ENCODE measurements at places on chromosomes 11 and 22. TPM values are rescaled to one million over a fixed set of nuclear protein-coding genes. Genes with fewer than 3 reads are reported as not detected.

DNA sequence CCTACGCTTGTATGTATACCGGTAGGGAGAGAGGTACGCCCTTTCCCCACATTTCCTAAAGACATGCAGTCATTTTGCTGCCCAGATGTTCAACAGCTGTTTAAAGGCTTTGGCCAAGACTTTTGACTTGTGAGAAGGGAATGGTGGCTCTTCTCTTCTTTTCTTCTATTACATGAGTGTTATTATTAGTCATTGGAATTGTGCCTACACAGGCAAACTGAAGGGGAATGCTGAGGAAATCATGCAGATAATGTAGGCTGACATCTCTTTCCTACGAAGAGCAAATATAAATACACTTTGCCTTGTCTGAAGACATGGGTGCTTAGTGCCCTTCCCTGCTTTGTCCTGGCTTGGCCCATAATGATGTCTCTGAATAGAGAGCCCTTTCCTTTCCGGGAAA lies 194.3 kb upstream of the NARS2 start:
- DNase-seq: no peak

DNA sequence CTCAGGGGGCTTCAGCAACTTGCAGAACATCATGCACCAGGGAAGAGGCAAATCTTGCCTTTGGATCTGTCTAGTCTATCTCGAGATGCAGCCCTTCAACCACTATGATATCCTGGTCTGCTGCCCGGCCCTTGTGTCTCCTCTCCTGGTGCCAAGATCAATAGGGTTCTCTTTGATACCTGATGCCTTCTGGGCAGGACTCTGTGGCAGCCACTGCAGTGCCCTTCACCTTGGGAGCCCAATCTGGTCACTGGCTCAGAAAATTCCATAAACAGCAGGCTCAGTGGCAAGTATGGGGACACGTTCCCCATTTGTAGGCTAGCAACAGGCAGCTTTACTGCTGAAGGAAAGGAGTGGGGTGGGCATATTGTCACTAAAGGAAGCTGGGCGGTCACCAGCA lies 23.4 kb downstream of the SYN3 start:
- no peak for DNase-seq

DNA sequence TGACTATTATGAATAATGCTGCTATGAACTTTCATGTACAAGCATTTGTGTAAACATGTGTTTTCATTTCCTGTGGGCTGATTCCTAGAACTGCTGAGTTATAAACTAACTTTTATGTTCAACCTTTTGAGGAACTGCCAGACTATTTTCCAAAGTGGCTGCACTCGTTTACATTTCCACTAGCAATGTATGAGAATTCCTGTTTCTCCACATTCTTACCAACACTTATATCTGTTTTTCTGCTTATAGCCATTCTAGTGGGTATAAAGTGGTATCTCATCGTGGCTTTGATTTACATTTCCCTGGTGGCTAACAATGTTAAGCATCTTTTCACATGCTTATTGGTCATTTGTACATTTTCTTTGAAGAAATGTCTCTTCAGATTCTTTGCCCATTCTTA lies 35.2 kb upstream of the SCUBE2 start:
- no peak for DNase-seq

DNA sequence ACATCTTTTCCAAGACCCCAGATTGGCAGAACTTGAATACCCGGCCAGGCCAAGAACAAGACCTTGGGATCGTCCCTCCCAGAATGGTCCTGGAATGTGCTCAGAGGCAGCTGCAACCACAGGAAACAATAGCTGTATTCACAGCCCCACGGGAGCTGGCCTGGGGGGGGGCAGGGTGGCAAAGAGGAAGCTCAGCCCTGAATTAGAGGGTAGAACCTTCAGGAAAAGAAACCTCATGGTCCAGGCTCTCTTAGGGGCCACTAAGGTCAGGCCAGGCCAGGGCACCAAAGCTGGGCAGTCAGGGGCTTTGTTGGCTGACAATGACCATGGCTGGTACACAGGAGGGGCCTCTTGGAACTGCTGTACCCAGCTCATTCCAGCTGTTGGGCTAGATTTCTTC lies 17.3 kb downstream of the RPL27A start:
- DNase-seq: no peak

DNA sequence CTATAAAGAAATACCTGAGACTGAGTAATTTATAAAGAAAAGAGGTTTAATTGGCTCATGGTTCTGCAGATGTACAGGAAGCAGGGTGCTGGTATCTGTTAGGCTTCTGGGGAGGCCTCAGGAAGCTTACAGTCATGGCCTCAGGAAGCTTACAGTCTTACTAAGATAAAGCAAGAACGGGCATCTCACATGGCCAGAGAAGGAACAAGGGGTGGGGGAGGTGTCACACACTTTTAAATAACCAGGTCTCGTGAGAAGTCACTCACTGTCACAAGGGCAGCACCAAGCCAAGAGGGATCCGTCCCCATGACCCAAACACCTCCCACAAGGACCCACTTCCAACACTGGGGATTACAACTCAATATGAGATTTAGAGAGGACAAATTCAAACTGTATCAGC lies 192.8 kb upstream of the B3GAT1 start:
- no peak for DNase-seq

DNA sequence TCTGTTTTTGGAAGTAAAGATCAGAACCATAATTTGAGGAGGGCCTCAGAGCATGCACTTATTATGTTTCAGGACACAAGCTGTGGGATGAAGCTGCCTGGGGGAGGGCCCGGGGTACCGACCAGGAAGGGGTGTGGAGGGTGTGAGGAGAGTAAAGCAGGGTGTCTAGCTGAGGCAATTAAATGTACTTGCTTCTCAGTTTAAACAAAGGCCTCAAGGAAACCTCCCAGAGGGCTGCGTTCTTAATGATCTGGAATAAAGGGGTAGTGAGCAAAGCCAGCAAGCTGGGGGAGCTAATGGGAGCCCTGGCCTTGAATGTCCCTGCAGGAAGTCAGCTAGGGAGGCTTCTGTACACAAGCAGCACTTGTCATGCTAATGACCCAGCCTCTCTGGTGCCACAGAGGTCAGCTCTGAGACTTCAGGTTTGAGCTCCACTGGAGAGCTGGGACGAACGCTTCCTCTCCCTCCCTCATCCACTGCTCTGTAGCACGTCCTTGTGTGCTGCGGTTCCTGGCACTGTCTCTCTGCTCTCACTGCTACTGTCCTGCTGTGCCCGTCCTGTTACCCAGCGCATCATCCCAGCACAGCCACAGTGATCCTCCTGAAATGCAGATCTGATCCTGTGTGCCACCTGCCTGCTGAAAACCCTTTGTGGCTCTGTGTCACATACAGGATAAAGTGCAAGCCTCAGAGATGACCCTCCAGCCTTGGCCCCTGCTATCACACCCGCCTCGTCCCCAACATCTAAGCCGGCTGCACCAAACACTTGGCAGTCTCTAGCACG lies 159.7 kb downstream of the DBX1 start:
- no peak for DNase-seq

DNA sequence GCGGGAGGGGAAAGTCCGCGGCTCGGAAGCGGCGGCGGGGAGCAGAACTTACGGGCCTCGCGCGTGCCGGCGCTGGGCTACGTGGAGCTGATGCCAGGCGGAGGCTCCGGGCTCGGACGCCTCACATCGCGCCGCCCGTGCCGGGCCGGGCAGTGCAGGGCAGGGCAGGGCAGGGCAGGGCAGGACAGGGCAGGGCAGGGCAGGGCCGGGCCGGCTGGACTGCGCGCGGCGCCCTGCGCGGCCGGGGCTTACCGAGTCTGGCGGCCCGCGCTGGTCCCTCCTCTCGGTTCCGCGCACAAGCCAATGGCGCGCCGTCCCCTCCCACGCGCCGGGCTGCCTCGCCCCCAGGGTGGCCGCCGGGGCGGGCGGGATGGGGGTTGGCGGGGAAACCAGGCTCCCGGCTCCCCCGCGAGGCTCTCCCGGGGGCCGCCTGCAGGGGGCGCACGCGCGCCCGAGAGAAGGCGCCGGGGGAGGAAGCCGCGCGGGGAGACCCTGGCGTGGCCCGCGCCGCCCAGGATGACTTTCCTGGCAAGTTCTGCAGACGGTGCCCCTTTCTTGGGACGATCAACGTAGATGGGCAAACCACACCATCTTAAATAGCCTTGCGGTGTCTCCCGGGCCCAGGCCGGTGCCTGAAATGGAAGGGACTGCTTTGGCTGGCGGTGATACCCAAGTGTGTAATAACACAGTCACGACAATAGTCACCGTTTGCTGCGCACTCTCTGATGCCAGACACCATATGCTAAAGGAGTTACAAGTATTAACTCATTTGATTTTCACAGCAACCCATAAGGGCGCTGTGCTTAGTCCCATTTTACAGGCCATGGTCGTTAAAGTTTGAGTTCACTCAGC lies at the start of gene TP53I11:
Gene TP53I11 (minus strand): TSS at position 259 of the 852 bp plus-strand sequence. CDS start 12,548 bp downstream, outside the sequence.
- DNase-seq: no peak

DNA sequence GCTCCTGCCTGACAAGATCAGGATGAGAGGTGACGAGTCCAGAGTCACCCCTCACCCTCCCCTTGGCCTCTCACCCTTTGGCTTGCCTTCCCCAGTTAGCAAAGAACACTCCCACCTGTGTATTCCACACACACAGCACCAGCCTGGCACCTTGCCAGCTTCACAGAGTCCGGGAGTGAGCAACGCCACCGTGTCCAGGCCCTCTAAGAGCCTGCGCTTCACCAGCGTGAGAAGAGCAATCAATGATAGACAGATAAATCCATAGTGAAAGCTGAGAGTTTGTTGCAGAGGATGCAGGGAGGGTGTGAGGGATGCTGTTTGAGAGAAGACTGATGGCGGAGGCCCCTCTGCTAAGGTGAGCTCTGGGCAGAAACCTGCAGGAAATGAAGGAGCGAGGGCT lies 404.5 kb downstream of the LARGE1 start:
- no peak for DNase-seq

DNA sequence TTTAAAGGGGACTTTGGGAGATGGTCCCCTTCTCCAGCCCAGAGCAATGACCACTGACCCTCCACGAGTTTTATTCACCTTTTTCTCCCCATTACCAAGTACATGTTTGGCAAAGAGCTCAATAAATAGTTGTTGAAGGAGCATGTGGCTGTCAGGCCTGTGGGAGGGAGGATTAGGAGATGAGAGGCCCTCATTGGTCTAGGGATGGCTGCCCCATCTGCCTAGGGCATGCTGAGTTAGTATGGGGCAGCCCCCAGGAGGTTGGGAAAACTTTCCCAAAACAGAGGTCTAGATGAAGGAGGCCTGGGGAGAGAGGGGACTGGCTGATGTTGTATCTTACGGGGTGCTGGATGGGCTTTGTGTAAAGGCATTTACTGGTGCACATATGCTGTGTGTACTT lies 10.6 kb downstream of the MAFF start:
- no peak for DNase-seq

- DNase-seq: no peak
Measured at GRCh38 chr11:73384872-73385689, 8.9 kb downstream of the RELT start.

The TSPAN18 gene
- not detected for total RNA-seq

The RBMXL2 gene
- total RNA-seq: 0.14 TPM

Measured in epithelial cell of proximal tubule (primary cell).